ENCODE measurements at places on chromosomes 1 and 21.

GRCh38 chr1:15064217-15064929 is 89.2 kb upstream of the TMEM51 start:
- no peak for ATAC-seq

DNA sequence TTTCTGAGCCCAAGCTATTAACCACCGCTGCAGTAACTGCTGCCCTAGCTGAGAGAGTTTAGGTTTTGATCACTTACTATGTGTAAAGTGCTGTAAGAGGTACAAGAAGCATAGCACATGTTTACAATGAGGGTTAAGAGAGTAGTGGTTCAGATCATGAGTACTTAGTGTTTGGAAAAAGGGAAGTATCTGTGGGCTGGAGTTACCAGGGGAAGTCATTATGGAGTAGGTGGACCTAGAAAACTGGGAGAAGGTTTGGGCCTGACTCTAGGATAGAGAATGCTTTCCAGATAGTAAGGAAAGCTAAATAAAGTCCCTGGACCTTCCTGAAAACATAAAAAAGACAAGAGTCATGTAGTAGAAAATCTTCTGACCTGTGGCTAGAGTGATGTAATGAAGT is 149.6 kb upstream of the PLXNA2 start:
- no peak for ATAC-seq

GRCh38 chr1:92493139-92493538 is 6.4 kb upstream of the GFI1 start:
- ATAC-seq: no peak

DNA sequence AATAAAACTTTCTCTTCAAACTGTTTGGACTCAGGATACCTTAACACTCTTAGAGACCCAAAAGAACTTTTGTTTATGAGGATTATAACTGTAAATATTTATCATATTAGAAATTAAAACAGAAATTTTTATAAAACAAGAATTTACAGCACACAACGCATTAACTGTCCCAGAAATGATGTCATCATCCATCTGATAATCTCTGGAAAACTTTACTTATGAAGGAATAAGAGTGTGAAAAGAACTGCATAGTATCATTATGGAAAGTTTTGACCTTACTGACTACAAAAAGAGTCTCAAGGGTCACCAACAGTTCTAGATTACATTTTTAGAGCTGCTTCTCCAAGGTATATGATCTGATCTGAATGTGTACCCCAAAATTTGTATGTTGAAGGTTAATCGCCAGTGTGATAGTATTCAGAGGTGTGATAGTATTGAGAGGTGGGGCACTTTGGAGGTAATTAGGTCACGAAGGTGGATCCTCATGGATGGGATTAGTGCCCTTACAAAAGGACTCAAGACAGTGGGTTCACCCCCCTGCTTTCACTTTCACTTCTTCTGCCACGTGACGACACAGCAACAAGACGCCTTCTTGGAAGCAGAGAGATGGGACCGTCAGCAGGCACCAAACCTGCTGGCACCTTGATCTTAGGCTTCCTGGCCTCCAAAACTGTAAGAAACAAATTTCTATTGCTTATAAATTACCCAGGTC is 95.7 kb upstream of the NR5A2 start:
- ATAC-seq: no peak

DNA sequence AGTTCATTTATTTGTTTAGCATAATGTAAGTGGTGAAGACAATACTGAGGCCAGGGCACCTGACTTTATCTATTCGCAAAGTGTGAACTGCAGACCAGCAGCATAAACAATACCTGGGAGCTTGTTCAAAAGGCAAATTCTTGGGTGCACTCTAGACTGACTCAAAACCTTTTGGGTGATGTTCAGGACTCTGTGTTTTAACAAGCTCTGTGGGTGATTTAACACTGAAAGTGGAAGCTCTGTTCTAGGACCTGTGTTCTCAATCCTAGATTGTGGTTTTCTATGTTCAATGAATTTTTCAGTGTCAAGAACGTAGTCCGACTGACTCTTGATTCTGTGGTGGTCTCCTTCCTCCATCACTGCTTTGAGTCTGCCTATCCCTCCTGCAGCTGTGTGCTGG is 71.9 kb downstream of the GPR88 start:
- no peak for ATAC-seq

- no peak for ATAC-seq
Observed at GRCh38 chr1:100760511-100760910, 41.0 kb downstream of the VCAM1 start.

DNA sequence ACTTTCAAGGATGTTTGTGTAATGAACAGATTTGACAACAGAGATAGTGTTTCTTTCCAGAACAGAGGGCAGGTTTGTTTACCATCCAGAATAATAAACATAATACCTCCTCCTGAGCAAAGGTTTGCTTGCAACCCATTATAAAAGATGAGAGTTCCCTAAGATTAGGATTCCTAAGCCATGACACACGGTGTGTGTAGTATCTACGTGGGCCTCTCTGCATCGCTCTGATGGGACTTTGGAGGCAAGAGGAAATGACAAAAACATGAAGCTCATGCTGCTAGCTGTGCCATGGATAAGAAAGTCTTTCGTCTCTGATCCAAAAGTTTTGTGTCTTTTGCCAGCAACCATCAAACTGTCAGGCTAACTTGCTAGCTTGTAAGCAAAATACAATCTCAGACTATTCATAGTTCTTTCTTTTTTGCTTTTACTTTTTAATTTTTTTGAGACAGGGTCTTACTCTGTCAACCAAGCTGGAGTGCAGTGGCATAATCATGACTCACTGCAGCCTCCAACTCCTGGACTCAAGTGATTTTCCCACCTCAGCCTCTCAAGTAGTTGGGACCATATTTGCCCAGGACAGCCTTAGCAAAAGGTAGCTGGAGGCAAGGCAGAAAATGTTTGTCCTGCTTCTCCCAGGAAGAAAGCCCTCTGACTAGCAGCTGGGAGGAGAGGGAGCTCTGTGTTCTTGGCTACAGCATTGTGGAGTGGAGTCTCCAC is 81.1 kb downstream of the LHX4 start:
- ATAC-seq: no peak

DNA sequence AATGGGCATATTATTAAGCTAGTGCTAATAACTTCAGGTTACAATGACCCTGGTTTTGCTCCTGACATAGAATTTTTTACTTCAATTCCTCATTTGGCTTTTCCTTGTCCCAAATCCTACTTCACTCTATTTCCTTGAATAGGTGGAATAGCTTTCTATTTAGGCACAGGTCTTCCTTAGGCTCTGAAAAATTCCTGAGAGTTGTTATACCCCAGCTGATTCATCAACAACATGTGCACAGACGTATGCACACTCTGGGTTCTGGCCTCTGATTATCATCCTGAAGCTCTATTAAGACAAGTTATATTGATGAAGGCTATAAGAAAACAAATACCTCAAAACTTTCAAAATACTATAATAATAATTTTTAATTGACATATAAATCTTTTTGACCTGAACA is 172.4 kb downstream of the NTMT2 start:
- no peak for ATAC-seq

- no peak for ATAC-seq
Observed at GRCh38 chr1:194194724-194195123, 1008.3 kb upstream of the B3GALT2 start.

- ATAC-seq: no peak
Observed at GRCh38 chr1:19737104-19737825, 62.5 kb downstream of the TMCO4 start.

- ATAC-seq: peak; percentile 0
Observed at GRCh38 chr1:235008239-235008638, 120.4 kb downstream of the TOMM20 start.

GRCh38 chr1:190578017-190578416 is 100.4 kb upstream of the BRINP3 start:
- ATAC-seq: no peak

DNA sequence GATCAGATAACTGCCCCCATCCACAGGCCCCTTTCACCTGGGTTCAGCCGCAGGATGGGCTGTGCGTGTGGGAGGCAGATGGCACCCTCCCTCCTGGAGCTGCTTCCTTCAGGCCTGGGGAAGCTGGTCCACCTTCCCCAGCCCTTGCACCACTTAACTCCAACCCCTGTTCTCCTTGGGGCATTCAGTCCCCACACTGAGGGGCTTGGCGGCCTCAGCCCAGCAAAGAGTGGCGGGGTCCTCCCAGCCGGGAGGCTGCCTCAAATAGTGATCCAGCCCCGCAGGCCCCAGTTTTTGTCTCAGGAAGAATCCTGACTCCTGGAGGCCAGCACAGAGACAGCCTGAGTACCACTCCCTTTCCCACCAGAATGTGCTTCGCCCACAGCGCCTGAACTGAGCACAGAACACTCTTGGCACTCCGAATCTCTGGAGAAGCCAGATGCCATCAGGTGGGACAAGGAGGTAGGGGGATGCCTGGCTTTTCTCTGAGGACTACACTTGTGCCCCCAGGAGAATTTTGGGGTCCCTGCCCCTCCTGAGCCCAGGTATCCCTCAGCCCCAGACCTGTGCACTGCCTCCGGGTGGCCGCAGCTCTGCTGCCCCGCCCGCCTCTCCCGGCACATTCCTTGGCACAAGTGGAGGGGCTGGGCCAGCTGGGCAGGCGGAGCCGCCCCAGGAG is 936 bp downstream of the PAQR6 start:
- no peak for ATAC-seq

- no peak for ATAC-seq
Observed at GRCh38 chr1:41646186-41646585, 161.7 kb upstream of the EDN2 start.

DNA sequence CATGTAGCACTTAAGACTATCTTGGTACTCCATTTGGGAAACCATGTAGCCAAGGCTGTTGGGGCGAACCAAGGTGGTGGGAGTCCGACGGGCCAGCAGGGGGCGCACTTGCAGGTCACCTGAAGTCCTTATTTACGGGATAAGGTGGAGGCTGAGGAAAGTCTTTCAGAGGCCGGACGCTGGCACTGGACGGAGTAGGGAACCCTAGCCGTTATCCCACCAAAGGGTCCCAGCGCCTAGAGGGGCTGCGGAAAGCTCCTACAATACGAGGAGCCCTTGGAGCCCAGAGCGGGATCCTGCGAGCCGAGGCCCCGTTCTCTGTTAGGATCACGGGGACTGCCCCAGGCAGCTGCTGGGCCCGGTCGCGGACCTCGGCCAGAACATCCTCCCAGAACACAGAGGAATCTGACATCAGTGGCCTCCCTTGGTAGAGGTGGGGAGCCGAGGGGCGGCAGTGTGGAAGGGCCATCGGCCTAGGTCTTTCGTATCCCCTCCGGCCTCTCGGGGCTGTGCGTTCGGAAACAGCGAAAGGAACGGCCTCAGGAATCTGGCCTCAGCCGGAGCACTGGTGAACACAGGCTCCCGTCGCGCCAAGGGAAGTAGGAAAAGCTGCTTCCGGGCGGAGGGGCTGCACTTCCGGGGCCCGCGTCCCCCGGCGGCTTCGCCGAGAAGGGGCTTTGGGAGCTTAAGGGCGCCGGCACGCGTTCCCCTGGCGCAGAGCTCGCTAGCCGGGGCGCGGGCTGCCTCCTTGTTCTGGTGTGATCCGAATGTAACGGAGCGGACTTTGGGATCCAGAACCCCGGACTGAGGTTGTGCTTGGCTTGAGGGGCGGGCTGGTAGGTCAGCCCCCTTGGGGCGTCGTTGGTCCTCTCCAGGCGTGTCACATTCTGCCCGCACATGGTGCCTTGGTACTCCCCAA is 29.9 kb upstream of the RPTN start:
- ATAC-seq: peak; percentile 84

DNA sequence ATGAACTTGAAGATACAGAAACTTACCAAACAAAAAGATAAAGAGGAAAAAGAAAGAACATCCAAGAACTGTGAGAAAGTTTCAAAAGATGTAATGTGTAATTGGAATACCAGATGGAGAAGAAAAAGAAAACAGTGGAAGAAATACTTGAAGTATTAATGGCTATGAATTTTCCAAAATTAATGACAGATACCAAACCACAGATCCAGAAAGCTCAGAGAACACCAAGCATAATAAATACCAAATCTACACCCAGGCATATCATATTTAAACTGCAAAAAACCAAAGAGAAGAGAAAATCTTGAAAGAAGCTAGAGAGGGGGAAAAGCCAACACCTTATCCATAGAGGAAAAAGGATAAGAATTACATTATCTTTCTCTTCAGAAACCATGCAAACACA is 136.4 kb downstream of the CLIC6 start:
- ATAC-seq: no peak

GRCh38 chr1:202158810-202159533 is 1.4 kb downstream of the PTPN7 start:
- peak; percentile 15 for ATAC-seq

GRCh38 chr1:240465531-240465940 is 146.4 kb downstream of the GREM2 start:
- no peak for ATAC-seq

GRCh38 chr1:28537457-28538199 is 15.3 kb upstream of the TRNAU1AP start:
- ATAC-seq: no peak

- ATAC-seq: no peak
Observed at GRCh38 chr1:109433322-109433721, 7.1 kb upstream of the PSMA5 start.

Measured in activated T-helper 17 cell treated with anti-CD3 and anti-CD28 coated beads, Interleukin-2, amount 50 U/mL, for 72 hours (primary cell).